ENCODE measurements at places on chromosomes 7 and 10. TPM values are rescaled to one million over a fixed set of nuclear protein-coding genes. Genes with fewer than 3 reads are reported as not detected.

AGMO gene
- total RNA-seq: not detected

IGFBP3 gene
- total RNA-seq: 797 TPM

C10orf90 gene
- not detected for total RNA-seq

NAT16 gene
- not detected for total RNA-seq

UBE2D1 gene
- total RNA-seq: 8.1 TPM

NYAP1 gene
- total RNA-seq: 0.50 TPM

IFIT1B gene
- not detected for total RNA-seq

NEUROD6 gene
- not detected for total RNA-seq

FAM13C gene
- not detected for total RNA-seq

GRID2IP gene
- not detected for total RNA-seq

MYPN gene
- total RNA-seq: 69.8 TPM

TMEM140 gene
- 0.83 TPM for total RNA-seq

AGBL3 gene
- total RNA-seq: 0.67 TPM

UBTD1 gene
- 42.1 TPM for total RNA-seq

SLC25A13 gene
- 8.2 TPM for total RNA-seq

ARHGEF5 gene
- not detected for total RNA-seq

- DNase-seq: no peak
Observed at GRCh38 chr7:41420421-41420820, 282.5 kb downstream of the INHBA start.

GRCh38 chr7:139058943-139059342 is 23.1 kb upstream of the ZC3HAV1L start:
- no peak for DNase-seq

DNA sequence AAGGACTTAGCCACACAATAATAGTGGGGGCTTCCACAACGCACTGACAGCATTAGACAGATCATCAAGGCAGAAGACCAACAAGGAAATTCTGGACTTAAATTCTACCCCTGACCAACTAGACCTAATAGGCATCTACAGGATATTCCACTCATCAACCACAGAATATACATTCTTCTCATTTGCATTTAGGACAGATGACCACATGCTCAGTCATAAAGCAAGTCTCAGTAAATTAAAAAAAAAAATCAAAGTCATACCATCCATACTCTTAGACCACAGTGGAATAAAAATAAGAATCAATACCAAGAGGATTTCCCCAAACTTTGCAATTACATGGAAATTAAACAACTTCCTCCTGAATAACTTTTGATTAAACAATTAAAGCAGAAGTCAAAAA is 155.9 kb downstream of the CDK14 start:
- no peak for DNase-seq

- DNase-seq: no peak
Observed at GRCh38 chr10:34295142-34295548, 520.0 kb downstream of the PARD3 start.

GRCh38 chr10:16381083-16381482 is 55.7 kb upstream of the PTER start:
- no peak for DNase-seq

- DNase-seq: no peak
Observed at GRCh38 chr10:59627366-59628018, 82.2 kb downstream of the SLC16A9 start.

DNA sequence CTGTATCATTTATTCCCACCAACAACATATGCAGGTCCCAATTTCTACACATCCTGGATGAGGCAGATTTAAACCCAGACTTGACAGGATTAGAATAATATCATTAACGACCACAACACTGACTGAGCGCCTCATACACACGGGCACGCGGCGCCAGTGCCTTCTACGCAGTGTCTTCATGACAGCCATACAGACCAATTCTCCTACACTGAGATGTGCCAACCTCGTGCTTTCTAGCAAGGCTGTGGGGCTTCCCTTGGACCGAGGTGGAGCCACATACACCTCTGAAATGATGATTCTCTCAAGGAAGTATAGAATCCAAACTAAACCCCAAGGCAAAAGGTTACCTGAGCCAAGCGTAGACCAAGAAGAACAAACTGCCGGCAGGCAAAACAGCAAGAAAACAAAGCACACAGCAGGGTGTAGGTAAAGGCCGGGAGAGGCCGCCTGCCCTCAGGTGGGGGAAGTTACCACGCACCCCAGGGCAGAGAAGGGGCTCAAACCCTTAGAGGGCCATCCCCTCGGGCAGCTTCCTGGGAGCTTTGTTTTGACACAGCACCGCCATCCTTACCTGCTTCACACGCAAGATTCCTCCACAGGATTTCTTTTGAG is 75.8 kb downstream of the DLG5 start:
- no peak for DNase-seq

- DNase-seq: no peak
Observed at GRCh38 chr7:38934051-38934450, 25.1 kb upstream of the VPS41 start.

DNA sequence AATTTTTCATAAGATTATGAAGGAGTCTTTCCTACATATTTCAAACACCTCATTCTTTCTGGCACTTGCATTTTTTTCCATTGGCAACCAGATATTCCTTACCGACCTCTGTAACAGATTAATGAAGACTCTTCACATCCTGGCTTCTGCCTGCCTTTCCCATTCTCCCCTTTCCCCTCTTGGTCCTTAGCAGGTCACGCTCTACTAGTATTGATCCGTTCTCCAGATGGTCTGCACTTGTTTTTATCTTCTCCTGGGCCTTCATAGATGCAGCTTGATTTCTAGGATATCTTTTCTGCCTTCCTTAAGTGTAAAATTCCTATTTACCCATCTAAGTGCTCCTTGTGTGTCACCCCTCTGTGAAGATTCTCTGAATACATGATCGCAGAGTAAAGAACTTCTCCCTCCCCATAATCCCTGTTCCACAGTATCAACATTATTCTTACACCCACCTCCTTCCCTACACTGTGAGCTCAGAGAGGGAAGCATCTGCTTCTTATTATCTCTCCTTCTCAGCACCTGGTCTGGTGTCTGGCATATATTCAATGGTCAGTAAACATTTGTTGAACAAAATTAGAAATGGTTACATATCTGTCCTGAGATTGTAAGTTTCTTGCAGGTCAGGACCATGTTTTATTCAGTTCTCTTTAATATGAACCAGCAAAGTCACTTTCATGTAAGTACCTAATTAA is 654.2 kb downstream of the REEP3 start:
- no peak for DNase-seq

DNA sequence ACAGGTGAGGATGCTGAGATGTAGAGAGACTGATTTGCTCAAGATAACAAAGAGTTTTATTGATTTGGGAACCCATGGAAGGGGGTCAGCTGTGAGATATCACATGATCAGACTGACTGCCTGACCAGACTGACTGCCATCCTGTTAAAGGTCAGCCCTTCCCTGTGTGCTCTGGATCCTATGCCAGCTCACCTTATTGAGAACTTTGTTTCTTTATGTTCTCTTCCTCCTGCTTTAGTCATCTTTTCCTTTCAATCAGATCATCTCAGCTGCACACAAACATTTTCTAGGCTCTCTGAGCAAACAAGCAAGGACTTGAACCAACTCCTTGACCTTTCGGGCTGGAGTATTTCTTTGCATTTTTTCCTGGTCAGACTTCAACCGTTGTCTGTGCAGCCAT is 50.0 kb upstream of the MTPN start:
- no peak for DNase-seq

DNA sequence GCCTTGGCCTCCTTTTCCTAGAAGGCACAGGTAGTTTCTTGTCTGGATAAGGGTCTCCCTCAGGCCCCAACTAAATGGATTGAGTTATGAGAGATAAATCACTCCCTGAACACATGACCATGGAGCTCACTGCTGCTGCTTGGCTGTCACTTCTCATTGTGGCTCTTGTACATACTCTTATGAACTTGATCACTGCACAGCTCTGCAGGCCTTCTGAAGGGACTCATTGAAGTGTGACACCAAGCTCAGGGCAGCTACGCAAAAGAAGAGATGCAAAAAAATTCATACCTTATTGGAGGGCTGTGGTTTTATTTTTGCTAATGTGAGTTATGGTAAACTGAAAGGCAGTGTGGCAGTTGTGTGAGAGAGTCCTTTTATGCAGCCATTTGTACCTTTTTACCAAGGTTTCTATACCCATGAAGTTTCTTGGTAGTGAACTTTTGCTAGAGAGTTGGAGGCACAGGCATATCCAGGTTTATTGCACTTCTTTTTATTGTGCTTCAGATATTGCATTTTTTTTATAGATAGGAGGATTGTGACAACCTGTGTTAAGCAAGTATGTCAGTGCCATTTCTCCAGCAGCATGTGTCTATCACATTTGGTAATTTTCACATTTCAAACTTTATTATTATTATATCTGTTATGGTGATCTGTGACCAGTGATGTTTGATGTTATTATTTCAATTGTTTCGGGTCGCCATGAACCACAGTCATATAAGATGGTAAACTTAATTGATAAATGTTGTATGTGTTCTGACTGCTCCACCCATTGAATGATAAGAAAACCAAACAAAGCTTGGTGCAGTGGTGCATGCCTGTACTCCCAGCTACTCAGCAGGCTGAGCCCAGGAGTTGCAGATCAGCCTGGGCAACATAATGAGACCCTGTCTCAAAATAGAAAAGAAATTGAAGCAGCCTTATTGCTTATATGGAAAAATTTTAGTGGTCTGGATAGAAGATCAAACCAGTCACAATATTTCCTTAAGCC is 100.6 kb downstream of the LRRC4 start:
- no peak for DNase-seq

DNA sequence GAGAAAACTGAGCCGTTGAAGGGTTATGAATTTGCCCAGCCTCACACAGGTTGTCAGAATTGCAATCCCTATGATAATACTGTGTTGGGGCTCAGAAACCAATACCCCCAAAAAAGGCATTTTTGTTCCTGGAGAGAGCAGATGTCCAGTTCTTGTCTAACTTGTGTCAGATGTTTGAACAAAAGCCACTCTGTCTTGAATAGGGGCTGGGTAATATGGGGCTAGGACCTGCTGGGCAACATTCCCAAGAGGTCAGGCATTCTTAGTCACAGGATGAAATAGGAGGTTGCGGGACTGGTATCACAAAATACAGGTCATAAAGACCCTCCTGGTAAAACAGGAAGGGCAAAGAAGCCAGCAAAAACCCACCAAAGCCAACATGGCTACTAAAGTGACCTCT is 482.1 kb downstream of the IPMK start:
- no peak for DNase-seq

GRCh38 chr10:83372646-83373045 is 766.7 kb upstream of the GHITM start:
- no peak for DNase-seq

DNA sequence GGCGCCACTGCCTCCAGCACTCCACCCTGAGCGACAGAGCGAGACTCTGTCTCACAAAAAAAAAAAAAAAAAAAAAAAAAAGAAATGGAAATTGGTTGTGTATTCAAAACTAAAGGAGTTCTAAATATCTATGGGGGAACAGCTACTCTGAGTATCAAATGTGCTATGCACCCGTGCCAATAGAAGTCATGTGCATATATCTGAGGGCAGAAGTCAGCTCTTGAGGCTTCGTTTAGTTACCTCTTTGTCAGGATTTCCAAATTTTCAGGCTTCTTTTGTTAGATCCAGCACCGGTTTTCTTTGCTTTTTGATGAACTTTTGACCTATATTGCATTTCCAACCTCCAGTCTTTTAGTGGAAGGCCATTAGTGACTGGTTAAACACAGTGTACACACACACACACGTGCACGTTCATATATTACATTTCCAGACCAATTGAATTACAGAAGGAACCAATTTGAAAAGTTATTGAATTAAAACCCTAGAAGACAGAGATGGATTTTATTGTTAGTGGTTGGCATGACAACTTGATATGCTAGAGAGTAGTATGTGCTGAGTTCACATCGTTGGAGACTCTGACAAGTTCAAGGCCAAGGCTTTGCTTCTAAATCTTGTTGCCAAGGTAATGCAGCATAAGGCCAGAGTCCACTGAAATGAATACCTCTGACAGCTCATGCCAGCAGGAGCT is 33.1 kb upstream of the ADD3 start:
- DNase-seq: peak; percentile 49

- DNase-seq: peak; percentile 63
Observed at GRCh38 chr7:152588350-152588749, 87.6 kb downstream of the XRCC2 start.

DNA sequence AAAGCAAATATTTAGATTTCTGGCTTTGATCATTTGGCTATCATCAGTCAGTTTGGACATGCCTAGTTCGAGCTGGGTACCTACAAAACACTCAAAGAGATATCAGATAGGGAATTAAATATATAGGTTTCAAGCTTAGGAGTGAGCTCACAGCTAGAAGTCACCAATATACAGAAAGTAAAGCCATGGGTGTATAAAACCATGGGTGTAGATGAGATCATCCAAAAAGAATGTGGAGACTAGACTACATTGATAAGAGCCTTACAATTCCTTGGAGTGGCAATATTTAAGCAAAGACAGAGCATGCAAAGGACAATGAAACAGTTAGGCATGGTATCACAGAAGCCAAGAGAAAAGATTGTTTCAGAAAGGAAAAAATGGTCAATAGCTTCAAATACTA is 7.2 kb upstream of the RALA start:
- DNase-seq: peak; percentile 34

- no peak for DNase-seq
Observed at GRCh38 chr10:12098966-12099365, 30.2 kb downstream of the DHTKD1 start.

DNA sequence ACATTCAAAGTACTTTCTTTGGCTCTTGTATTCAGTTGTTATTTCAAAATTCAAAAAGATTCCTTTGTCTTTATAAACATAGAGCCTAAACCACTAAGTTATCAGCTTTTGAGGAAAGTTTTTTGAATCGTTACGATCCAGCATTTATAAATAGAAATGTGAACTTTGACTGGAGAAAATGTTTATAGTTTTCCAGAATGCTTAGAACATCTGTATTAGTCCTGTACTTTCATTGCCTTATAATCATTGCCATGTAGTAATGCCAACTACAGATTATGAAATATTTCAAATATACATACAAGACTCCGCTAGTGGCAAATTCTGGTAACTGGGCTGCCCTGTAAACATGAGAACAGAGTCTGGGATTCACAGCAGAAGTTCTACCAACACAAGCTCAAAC is 191.3 kb upstream of the PRKCQ start:
- no peak for DNase-seq

- DNase-seq: peak; percentile 81
Observed at GRCh38 chr10:114026189-114027040, 17.3 kb upstream of the ADRB1 start.

DNA sequence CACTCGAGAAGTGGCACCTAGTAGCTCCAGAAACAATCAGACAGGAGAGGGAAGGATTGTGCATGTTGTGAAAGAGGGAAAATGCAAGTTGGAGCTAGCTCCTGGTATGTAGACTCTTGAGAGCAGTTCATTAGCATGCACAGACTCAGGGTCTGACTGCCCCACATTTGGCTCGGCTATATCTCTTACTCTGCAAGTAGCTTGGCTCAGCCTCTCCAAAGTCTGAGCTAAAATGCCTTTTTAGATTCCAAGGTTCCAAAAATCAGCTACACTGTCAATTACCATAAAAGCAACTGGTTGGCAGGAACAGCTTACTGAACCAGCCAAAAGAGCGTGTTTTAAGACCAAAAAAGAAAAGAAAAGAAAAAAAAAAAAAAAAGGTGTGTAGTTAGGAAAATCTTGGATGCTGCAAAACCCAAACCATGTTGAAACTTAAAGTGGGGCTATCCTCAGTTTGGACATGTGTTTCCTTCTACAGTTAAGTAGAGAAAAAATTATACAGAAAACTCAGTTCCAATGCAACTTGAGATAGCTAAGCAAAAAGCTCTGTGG is 65.5 kb downstream of the MKX start:
- DNase-seq: no peak

GRCh38 chr10:46270086-46270811 is 16.5 kb upstream of the ANTXRL start:
- no peak for DNase-seq

GRCh38 chr10:98636921-98637329 is 190.2 kb upstream of the HPS1 start:
- DNase-seq: peak; percentile 49

All from HFFc6 (cell line).